ENCODE measurements at places on chromosomes 6 and 20.

DNA sequence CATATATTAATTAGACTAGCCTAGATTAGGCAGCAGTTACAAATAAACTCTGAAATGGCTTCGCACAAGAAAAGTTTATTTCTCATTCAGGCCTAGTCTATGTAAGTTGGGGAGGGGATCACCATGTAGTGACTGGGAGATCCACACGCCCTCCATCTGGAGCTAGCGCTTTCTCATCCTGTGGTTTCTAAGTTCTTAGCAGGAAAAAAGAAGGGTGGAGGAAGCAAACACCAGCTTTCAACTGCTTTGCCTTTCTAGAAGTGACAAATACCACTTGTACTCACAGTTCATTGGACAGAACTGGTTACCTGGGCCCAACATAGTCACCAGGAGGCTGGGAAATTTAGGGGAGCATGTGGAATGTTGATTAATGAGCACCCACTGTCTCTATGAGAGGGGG lies 46.6 kb downstream of the NDUFAF5 start:
- DNase-seq: no peak

DNA sequence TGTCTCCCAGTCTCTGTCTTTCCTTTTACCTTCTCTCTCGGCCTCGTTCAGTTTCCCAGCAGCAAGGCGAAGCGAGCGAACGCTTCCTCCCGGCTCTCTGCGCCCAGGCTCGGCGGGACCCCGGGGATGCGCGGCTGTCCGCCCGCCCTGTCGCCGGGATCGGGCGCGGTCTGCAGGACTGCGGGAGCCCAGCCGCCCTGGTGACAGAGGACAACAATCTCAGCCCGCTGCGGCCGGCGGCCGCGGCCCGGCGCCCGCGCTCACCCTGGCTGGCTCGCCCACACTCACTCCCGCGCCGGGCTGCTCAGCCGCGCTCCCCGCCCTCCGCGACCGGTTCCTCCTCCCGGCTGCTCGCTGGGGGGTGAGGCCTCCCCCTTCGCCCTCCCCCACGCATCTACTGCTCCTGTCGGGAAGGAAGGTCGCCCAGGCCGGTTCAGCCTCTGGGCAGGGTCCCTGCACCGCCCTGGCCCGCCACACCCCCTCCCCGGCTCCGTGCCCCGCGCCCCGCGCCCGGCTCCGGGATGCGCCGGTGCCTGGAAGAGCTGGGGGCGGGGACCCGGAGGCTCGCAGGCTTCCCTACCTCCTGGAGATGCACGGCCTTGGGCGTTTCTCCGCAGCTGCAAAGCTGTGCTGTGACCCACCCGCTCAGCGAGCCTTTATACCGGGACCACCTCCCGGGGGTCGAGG lies 410 bp downstream of the SYNE1 start:
- DNase-seq: peak; percentile 31

GRCh38 chr20:43680981-43681380 lies 14.1 kb downstream of the MYBL2 start:
- no peak for DNase-seq

DNA sequence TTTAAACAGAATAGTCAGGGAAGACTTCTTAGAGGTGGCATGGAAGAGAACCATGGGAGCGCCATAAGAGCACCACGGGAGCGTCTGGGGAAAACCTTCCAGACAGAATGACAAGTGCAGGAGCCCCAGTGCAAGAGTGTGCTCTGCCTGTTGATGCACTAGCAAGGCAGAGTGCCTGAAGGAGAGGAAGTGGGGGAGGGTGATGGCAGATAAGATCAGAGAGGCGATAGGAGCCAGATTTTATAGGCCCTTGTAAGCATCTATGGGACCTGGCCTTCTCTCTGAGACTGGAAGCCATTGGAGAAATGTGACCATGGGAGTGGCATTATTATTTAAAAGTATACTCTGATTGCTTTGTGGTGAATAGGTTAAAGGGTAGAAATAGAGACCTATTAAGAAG lies 13.1 kb downstream of the FUCA2 start:
- no peak for DNase-seq

- no peak for DNase-seq
Measured at GRCh38 chr6:4402477-4402976, 267.2 kb upstream of the ECI2 start.

DNA sequence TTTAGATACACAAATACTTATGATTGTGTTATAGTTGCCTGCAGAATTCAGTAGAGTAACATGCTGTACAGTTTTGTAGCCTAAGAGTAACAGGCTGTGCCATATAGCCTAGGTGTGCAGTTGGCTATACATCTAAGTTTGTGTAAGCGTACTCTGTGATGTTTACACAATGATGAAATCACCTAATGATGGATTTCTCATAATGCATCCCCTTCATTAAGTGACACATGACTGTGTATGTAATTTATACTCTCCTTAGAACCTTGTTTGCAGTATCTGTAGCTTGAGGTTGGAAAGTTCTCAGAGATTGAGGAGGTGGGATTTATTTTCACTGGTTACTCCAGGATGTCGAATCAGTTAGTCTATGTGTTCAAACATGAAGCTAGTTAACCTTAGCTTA lies 67.0 kb upstream of the TMEM30A start:
- no peak for DNase-seq

DNA sequence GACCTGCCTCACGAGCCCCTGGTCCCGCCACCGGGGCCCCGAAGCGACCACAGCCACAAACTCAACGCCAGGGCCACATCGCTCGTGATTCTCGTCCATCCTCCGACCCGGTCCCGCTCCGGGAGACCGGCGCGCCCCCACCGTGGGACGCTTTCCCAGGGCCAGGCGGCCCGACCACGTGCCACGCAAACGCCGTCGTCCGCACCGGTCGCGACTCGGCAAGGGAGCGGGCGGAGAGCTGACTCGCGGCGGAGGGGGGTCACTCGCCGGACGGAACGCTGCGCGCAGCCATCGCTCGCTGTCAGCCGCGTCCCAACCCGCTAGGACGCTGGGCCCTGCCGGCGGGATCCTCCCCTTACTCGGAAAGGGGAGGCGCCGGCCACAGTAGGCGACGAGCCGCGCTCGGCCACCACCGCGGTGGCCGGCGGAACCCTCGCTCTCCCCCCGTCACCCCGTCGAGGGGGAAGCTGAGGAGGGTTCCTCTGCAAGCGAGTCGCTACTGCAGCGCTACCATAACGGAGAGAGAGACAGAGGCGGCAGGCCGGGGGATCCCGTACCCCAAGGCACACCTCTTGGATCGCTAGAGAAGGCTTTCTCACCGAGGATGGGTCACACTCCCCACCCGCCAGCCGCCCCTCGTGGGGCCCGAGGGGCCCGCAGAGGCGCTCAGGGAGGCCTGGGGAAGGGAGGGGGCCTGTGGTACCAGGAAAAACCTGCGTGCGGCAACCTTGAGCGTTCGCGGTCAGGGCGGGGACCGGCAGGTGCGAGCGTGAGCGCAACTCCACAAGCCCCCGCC lies 511.8 kb upstream of the ZNF337 start:
- DNase-seq: peak; percentile 66

- DNase-seq: no peak
Measured at GRCh38 chr6:42514745-42515144, 49.1 kb upstream of the UBR2 start.

- no peak for DNase-seq
Measured at GRCh38 chr20:16005021-16005914, 568.0 kb downstream of the KIF16B start.

- DNase-seq: peak; percentile 56
Measured at GRCh38 chr6:161128680-161129196, 137.2 kb downstream of the MAP3K4 start.

DNA sequence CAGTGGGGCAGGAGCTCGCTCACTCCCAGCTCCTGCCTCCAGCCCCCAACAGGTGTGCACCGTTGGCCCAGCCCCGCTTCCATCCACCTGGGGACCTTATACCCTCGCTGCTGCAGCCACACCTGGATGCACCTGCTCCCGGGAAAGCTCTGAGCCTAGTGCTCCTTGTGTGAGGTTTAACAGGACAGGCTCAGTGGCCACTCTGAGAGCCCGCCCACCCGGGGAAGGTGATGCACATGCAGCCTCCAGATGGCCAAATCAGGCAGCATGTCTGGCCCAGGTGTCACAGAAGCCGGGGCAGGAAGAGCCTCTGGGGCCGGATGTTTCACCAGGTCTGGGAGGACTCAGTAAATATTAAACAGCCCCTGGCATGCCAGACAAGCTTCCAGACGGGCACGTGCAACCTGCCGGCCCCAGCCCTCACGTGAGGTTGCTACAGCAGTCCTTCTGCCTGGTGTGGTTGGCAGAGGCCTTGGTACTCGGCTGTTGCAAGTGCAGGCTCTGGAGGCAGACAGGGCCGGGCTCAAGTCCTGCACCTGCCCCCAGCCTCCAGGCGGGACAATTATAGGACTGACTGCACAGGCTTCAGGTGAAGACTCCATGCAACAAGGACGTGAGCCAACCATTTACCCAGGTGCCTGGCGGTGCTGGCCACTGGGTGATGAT lies 66.9 kb downstream of the RIPOR3 start:
- DNase-seq: no peak

DNA sequence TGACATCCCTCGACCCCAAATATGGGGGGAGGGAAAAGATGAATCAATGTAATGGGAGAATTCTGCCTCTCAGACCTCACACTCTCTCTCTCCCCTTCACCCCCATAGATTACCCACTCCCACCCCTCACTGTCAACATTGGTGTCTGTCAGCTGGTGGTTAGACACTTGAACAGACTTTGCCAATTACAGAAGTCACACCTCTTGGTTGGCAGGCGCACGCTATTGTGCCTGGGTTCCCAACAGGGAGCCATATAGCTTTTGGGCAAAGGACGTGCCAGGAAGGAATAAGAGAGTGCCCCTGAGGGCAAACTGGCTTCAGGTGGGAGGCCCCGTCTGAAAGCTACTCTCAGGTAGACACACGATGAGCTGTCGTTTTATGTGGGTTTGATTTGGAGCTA lies 54.1 kb upstream of the FYN start:
- DNase-seq: no peak

- DNase-seq: no peak
Measured at GRCh38 chr6:5813625-5814027, 193.1 kb downstream of the NRN1 start.

GRCh38 chr6:90386399-90387382 lies 90.0 kb upstream of the BACH2 start:
- no peak for DNase-seq
